Left kidney (tissue), 8 donors: ENCODE measurements at places on chromosomes 13 and 19. TPM values are rescaled to one million over a fixed set of nuclear protein-coding genes. Genes with fewer than 3 reads are reported as not detected.

RDH8 gene
- polyA plus RNA-seq, result 0.40 TPM

WDR87 gene
- 0.03 TPM for polyA plus RNA-seq

ZNF615 gene
- 24.1 TPM for polyA plus RNA-seq

FRY gene
- polyA plus RNA-seq, result 49.9 TPM

ZFP36 gene
- 31.9 TPM for polyA plus RNA-seq

IL17D gene
- 7.2 TPM for polyA plus RNA-seq

KLC3 gene
- 1.7 TPM for polyA plus RNA-seq

PLIN4 gene
- polyA plus RNA-seq, result 1.3 TPM

PSG3 gene
- 0.13 TPM for polyA plus RNA-seq

NKPD1 gene
- polyA plus RNA-seq, result 0.17 TPM

PTOV1 gene
- polyA plus RNA-seq, result 296 TPM

GATAD2A gene
- 43.1 TPM for polyA plus RNA-seq

MISP gene
- 7.0 TPM for polyA plus RNA-seq

TRPC4 gene
- 7.9 TPM for polyA plus RNA-seq

PLPP2 gene
- polyA plus RNA-seq, result 1.2 TPM

EHD2 gene
- 27.4 TPM for polyA plus RNA-seq

TINCR gene
- polyA plus RNA-seq, result 0.63 TPM

TRIP10 gene
- polyA plus RNA-seq, result 48.7 TPM

HTR2A gene
- 1.0 TPM for polyA plus RNA-seq

BRSK1 gene
- 14.7 TPM for polyA plus RNA-seq

RFPL4A gene
- not detected for polyA plus RNA-seq

LGALS13 gene
- polyA plus RNA-seq, result not detected

KLK15 gene
- polyA plus RNA-seq, result not detected

PNMA8A gene
- polyA plus RNA-seq, result 46.5 TPM

AMH gene
- polyA plus RNA-seq, result 3.2 TPM

TNNI3 gene
- polyA plus RNA-seq, result 3.3 TPM

ZNF256 gene
- 12.1 TPM for polyA plus RNA-seq

IGSF23 gene
- 0.83 TPM for polyA plus RNA-seq

SIRT6 gene
- 16.3 TPM for polyA plus RNA-seq

B3GNT8 gene
- 3.0 TPM for polyA plus RNA-seq

GPR183 gene
- polyA plus RNA-seq, result 2.3 TPM

C3 gene
- polyA plus RNA-seq, result 19.4 TPM

SIGLEC6 gene
- not detected for polyA plus RNA-seq

CACNA1A gene
- 2.9 TPM for polyA plus RNA-seq

OR7G1 gene
- polyA plus RNA-seq, result not detected

ZC3H13 gene
- polyA plus RNA-seq, result 82.2 TPM

WTIP gene
- 28.0 TPM for polyA plus RNA-seq

RGL3 gene
- 99.4 TPM for polyA plus RNA-seq

ZIC2 gene
- polyA plus RNA-seq, result 0.18 TPM

ADGRE2 gene
- polyA plus RNA-seq, result 0.33 TPM

ZNF350 gene
- 22.2 TPM for polyA plus RNA-seq

FBXO27 gene
- polyA plus RNA-seq, result 8.4 TPM
